ENCODE measurements at places on chromosomes 1 and 21.

GRCh38 chr1:175129997-175130648, 62.5 kb downstream of the KIAA0040 start:
- no peak for DNase-seq

DNA sequence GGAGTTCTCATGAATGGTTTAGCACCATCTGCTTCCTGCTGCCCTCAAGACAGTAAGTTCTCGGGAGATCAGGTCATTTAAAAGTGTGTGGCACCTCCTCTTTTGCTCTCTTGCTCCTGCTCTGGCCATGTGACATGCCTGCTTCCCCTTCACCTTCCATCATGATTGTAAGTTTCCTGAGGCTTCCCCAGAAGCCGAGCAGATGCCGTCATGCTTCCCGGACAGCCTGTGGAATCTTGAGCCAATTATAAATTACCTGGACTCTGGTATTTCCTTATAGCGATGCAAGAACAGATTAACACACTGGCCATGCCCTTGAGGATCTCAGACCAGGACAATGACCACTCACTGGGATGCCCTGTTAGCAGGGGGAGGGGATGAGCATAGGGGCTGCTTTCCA, 212.3 kb downstream of the MATN1 start:
- no peak for DNase-seq

- DNase-seq: no peak
Measured at GRCh38 chr1:61238359-61238665, 156.0 kb downstream of the NFIA start.

- DNase-seq: no peak
Measured at GRCh38 chr1:2239384-2239985, 11.4 kb downstream of the SKI start.

DNA sequence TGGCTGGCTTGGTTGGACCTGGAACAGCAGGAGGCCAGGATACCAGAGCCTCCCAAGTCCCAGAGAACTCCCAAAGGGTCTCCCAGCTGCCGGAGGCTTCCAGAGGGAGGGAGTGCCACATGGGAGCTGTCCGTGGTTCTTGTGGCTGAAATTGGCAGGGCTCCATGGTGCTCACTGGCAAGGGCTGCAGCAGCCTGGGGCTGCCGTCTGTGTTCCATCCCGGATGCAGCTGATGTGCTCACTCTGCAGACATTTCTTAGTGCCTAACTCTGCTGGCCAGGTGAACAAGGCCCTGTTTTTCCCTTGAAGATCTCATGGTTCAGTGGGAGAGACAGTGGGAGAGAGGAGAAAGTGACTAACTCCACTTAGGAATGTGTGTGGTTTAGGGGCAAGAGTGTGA, 261.1 kb downstream of the CAMTA1 start:
- DNase-seq: peak; percentile 51

DNA sequence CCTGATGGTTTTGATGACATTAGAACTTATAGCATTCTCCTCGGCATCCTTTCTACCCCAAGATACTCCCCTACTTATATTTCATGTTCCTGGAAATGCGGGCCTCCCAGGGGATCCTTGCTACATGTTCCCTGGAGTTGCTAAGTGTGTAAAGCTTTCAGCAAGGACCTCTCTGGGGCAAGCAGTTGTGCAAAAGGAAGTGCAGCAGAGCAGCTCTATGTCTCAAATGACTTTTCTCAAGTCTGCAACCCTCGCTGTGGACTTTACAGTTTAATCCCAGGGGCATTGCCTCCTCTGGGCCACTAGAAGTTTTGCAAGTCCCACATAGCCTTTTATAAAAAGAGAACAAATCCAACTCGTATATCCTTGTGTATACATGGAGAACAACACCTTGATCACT, 20.8 kb upstream of the MNDA start:
- DNase-seq: no peak

GRCh38 chr1:32249831-32250525, 1.1 kb upstream of the LCK start:
- no peak for DNase-seq
